ENCODE measurements at places on chromosomes 6 and 20.

DNA sequence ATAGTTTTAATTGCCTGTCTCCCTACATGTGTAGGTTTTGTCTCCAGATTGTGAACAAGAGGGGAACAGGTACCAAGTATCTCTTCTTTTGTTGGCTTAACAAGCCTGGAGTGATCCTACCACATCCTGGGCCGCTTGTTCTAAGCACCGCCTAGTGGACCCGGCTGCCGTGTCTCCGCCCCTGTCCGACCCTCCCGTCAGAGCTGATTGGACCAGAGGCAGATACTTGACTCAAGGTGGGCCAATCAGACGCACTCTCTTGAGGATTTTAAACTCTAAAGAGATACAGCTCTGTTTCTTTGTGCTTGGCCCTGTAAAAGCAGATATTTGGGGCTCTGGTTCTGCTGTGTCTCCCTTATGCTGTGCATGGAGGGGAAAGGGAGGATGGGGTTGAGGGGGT, 68.2 kb downstream of the PRDM1 start:
- H3K36me3 ChIP-seq: no peaks in the 10 kb centered on the region
- no peak for DNase-seq
- no peaks in the 10 kb centered on the region for H3K27me3 ChIP-seq

- no peak for DNase-seq
- H3K36me3 ChIP-seq: no peaks in the 10 kb centered on the region
- H3K4me1 ChIP-seq: no peaks in the 10 kb centered on the region
- no peak overlapping the region for H3K27ac ChIP-seq
- H3K4me3 ChIP-seq: no peak overlapping the region
Observed at GRCh38 chr6:117149324-117149723, 116.0 kb upstream of the VGLL2 start.

GRCh38 chr6:28988536-28989311, 16.4 kb downstream of the ZNF311 start:
- no peaks in the 10 kb centered on the region for H3K4me1 ChIP-seq
- H3K27me3 ChIP-seq: no peaks in the 10 kb centered on the region
- DNase-seq: peak; percentile 51
- H3K36me3 ChIP-seq: no peaks in the 10 kb centered on the region
- no peak overlapping the region for H3K4me3 ChIP-seq

- H3K27ac ChIP-seq: no peak overlapping the region
- H3K36me3 ChIP-seq: no peaks in the 10 kb centered on the region
- DNase-seq: no peak
- no peaks in the 10 kb centered on the region for H3K27me3 ChIP-seq
Observed at GRCh38 chr6:149910721-149911151, 12.2 kb downstream of the RAET1G start.

DNA sequence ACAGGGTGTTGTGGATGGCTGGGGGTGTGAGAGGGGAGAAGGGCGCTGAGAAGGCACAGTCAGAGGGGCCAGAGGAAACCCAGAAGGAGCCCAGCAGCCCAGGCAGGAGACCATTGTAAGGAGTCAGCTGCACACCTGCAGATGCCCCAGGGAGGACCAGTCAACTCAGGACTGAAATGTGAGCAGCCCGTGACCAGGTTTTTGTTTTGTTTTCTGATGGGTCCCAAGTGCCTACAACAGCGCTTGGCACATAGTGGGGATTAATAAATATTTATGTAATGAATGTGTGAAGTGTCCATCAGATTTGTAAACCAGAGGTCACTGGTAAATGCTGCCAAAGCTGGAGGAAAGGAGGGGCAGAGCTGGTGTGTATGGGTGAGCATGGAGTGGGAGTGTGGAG, 30.2 kb downstream of the TRAM2 start:
- DNase-seq: peak; percentile 51
- H3K36me3 ChIP-seq: no peaks in the 10 kb centered on the region
- H3K27me3 ChIP-seq: no peaks in the 10 kb centered on the region
- no peak overlapping the region for H3K27ac ChIP-seq
- H3K4me3 ChIP-seq: no peak overlapping the region

DNA sequence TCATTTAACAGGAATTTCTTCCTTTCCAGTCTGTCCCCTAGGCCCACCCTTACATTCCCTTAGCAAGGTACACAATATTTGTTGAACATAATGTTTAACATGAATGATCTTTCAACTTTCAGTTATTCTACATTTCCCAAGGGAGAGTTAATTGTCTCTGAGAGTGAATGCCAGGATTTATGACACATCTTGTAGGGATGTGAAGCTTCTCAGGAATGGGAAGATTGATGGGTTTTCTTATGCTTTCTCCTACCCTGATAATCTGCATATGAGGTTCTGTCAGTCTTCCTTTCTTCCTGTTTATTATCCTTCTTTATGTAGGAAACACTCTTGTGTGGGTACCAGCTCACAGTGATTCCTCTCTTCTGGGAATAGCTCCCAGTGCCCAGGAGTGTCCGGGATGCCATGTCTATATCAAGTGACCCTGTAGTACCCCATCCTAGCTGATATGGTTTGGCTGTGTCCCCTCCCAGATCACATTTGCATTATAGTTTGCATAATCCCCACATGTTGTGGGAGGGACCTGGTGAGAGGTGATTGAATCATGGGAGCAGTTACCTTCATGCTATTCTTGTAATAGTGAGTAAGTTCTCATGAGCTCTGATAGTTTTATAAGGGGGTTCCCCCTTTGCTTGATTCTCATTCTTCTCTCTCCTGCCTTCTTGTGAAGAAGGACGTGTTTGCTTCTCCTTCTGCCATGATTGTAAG, 7.1 kb upstream of the FYN start:
- H3K4me3 ChIP-seq: no peak overlapping the region
- no peaks in the 10 kb centered on the region for H3K36me3 ChIP-seq
- H3K27ac ChIP-seq: no peak overlapping the region
- no peaks in the 10 kb centered on the region for H3K4me1 ChIP-seq
- no peak for DNase-seq

- H3K27ac ChIP-seq: no peak overlapping the region
- H3K4me3 ChIP-seq: no peak overlapping the region
- H3K4me1 ChIP-seq: peaks cover 9% of the 10 kb centered on the region
- no peaks in the 10 kb centered on the region for H3K36me3 ChIP-seq
Observed at GRCh38 chr6:129498950-129499842, 210.8 kb downstream of the ARHGAP18 start.

- no peaks in the 10 kb centered on the region for H3K36me3 ChIP-seq
- H3K27me3 ChIP-seq: no peaks in the 10 kb centered on the region
- H3K4me1 ChIP-seq: no peaks in the 10 kb centered on the region
- no peak for DNase-seq
- no peak overlapping the region for H3K4me3 ChIP-seq
Observed at GRCh38 chr6:120990866-120991265, 343.4 kb downstream of the TBC1D32 start.

- no peaks in the 10 kb centered on the region for H3K4me1 ChIP-seq
- no peak for DNase-seq
- no peaks in the 10 kb centered on the region for H3K36me3 ChIP-seq
Observed at GRCh38 chr6:63689421-63689820, 53.8 kb downstream of the PHF3 start.

- no peaks in the 10 kb centered on the region for H3K36me3 ChIP-seq
- no peak overlapping the region for H3K27ac ChIP-seq
- peaks cover 11% of the 10 kb centered on the region for H3K4me1 ChIP-seq
- DNase-seq: no peak
Observed at GRCh38 chr20:13017883-13018535, 9.2 kb downstream of the SPTLC3 start.

GRCh38 chr6:16754876-16755275, 6.4 kb downstream of the ATXN1 start:
- peaks cover 43% of the 10 kb centered on the region for H3K4me1 ChIP-seq
- no peak overlapping the region for H3K4me3 ChIP-seq

DNA sequence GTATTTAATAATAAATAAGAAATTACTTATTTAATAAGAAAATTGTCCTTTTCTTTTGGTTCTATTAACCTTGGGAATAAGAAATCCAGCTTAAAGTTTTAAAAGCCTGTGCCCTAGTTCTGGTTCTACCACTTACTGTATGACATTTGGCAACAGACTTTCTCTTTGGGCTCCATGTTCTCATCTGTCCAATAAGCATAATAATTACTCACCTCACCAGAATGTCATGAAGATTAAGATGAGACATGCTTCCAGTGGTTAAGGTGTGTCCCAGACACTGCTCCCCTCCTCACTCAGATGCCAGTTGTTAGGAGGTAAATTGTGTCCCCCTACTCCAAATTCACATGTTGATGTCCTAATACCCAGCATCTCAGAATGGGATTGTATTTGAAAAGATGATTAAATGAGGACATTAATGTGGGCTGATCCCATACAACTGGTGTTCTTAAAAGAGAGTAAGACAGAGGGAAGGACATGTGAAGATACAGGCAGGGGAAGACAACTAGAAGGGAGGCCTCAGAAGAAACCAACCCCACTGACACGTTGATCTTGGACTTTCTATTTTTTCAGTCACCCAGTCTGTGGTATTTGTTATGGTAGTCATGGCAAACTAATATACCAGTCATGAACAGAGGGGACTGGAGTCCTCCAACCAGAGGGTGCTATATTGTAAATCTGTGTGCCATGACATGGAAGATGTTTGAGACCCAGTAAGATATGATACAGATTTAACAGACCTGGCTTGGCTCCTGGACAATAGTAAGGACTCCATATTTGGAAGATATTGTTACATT, 6.4 kb upstream of the MICAL1 start:
- no peaks in the 10 kb centered on the region for H3K36me3 ChIP-seq
- H3K4me3 ChIP-seq: no peak overlapping the region
- H3K4me1 ChIP-seq: peaks cover 18% of the 10 kb centered on the region
- no peak overlapping the region for H3K27ac ChIP-seq

GRCh38 chr6:13355999-13356785, 27.9 kb upstream of the TBC1D7 start:
- no peak for DNase-seq
- H3K4me1 ChIP-seq: no peaks in the 10 kb centered on the region
- H3K4me3 ChIP-seq: no peak overlapping the region
- H3K36me3 ChIP-seq: no peaks in the 10 kb centered on the region
- H3K27me3 ChIP-seq: no peaks in the 10 kb centered on the region

Data from thyroid gland (tissue), 4 donors.